ENCODE measurements at places on chromosomes 13 and 19.

- no peak overlapping the region for H3K27ac ChIP-seq
- no peaks in the 10 kb centered on the region for H3K4me1 ChIP-seq
- DNase-seq = no peak
- no peaks in the 10 kb centered on the region for H3K36me3 ChIP-seq
- no peak overlapping the region for H3K4me3 ChIP-seq
Measured at GRCh38 chr19:7897292-7897691, 6.4 kb upstream of the MAP2K7 start.

- H3K27ac ChIP-seq = no peak overlapping the region
- DNase-seq = no peak
- no peaks in the 10 kb centered on the region for H3K4me1 ChIP-seq
- H3K4me3 ChIP-seq = no peak overlapping the region
- H3K36me3 ChIP-seq = no peaks in the 10 kb centered on the region
Measured at GRCh38 chr13:45885194-45885593, 33.6 kb upstream of the SIAH3 start.

- H3K27me3 ChIP-seq = no peaks in the 10 kb centered on the region
- H3K27ac ChIP-seq = no peak overlapping the region
- H3K36me3 ChIP-seq = no peaks in the 10 kb centered on the region
- no peak overlapping the region for H3K4me3 ChIP-seq
- H3K4me1 ChIP-seq = no peaks in the 10 kb centered on the region
Measured at GRCh38 chr13:36068566-36068965, 62.6 kb downstream of the DCLK1 start.

DNA sequence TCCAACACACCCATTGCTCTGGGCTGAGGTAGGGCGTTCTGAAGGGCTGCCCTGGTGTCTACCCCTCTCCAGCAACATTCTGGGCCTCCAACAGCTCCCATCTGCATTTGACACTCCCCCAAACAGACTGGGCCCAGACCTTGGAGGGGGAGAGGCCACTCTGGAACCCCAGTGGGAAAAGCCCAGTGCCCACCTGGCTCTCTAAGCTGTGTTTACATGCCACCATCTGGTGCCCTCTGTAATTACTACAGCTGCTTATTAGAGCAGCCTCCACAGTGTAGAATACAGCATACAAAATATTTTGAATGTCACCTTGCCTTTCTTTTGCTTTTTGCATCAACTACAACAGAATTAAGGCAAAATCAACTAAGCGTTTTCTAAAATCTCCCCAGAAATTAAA, 35.8 kb upstream of the TM9SF2 start:
- H3K36me3 ChIP-seq = no peaks in the 10 kb centered on the region
- no peak for DNase-seq
- H3K4me3 ChIP-seq = no peak overlapping the region
- H3K4me1 ChIP-seq = peaks cover 19% of the 10 kb centered on the region
- peak overlapping the region; percentile 80 for H3K27ac ChIP-seq

DNA sequence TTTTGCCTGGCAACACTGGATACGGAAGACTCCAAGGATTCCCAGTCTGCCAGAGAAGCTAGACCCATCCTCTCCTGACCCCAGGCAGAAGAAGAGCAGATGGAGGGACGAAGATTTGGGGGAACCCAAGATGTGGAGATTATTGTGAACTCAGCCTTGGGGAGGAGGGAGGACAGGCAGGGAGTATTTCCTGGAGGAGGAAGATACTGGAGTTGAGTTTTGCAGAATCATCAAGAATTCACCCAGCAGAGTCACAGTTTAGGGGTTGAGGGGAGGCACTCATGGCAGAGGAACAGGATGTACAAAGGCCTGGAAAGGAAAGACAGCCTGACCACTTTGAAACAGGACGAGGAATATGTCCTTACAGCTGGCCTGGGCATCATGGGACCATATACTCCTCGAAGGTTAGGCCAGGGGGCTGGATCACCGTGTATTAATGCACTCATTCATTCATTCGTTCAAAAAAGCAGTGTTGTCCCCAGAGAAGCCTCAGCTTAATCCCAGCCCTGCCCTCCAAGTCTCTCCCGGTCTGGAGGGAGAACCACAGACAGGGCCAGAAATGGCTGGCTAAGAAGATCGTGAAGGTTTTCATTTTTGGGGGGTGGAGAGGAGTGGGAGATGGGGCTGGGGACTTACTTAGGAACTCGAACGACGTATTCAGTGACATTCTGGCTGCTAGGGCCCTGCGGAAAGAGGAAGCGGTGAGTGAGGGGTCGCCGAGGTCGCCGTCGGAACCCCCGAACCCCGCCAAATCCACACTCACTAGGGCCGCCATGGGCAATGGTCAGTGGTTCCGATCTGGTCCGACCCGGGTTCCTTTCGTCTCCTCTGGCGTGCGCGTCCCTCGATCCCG, 517 bp downstream of the GTF2F1 start:
- peak overlapping the region; percentile 97 for H3K27ac ChIP-seq
- peaks cover 16% of the 10 kb centered on the region for H3K4me1 ChIP-seq
- H3K36me3 ChIP-seq = peaks cover 11% of the 10 kb centered on the region
- no peak for DNase-seq
